Smooth muscle cell of trachea (primary cell): ENCODE measurements at places on chromosomes 3 and 15. TPM values are rescaled to one million over a fixed set of nuclear protein-coding genes. Genes with fewer than 3 reads are reported as not detected.

LRTM1 gene
- total RNA-seq: not detected in 2 replicates

TBL1XR1 gene
- 161 and 216 TPM in 2 replicates for total RNA-seq

PCSK6 gene
- 0.15 and 0.50 TPM in 2 replicates for total RNA-seq

ALPK3 gene
- total RNA-seq: 0.33 and 0.87 TPM in 2 replicates

FOXL2NB gene
- not detected in 2 replicates for total RNA-seq

MESP2 gene
- 0.58 and 1.3 TPM in 2 replicates for total RNA-seq

TICRR gene
- 0.33 and 4.7 TPM in 2 replicates for total RNA-seq

GREM1 gene
- 141 and 1,212 TPM in 2 replicates for total RNA-seq

NDN gene
- total RNA-seq: 59.6 and 132 TPM in 2 replicates

TMEM212 gene
- not detected in 2 replicates for total RNA-seq

HTR3E gene
- total RNA-seq: not detected in 2 replicates

IL5RA gene
- not detected in 2 replicates for total RNA-seq

A4GNT gene
- not detected in 2 replicates for total RNA-seq

SMCO1 gene
- total RNA-seq: not detected in 2 replicates

GUCA1C gene
- total RNA-seq: not detected in 2 replicates

CCDC54 gene
- not detected in 2 replicates for total RNA-seq

TP63 gene
- under 0.01 and 0.15 TPM in 2 replicates for total RNA-seq

HESX1 gene
- 1.2 and 1.5 TPM in 2 replicates for total RNA-seq

TMEM158 gene
- total RNA-seq: 46.0 and 82.2 TPM in 2 replicates

ZSCAN2 gene
- total RNA-seq: 8.1 and 9.7 TPM in 2 replicates

AGTR1 gene
- total RNA-seq: 2.3 and 3.3 TPM in 2 replicates

CDC25A gene
- total RNA-seq: 1.3 and 2.6 TPM in 2 replicates

RNF13 gene
- total RNA-seq: 56.1 and 56.2 TPM in 2 replicates

TPRG1 gene
- 0.15 and 0.17 TPM in 2 replicates for total RNA-seq

CELSR3 gene
- total RNA-seq: 1.0 and 3.5 TPM in 2 replicates
